ENCODE measurements at places on chromosomes 11 and 22.

DNA sequence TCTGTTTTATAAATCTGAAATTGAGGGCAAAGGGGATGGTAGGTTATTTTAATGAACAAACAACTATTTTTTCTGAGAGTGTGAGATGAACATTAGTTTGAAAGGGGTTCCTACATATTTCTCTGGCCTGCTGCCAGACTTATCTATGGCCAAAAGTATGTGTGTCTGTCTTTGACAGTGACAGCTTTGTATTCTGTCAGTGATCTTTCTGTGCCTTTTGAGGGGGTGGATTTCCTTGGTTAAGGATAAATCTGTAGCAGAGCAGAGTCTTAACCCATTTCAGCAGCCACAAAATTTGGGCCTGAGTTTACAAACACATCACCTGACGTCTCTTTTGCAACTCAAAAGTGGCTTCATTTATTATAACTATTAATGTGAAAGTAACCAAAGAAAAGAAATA is 30.9 kb downstream of the ZFTA start:
- no peak for DNase-seq

- DNase-seq: no peak
Measured at GRCh38 chr11:70900540-70900939, 351.8 kb downstream of the SHANK2 start.

- DNase-seq: no peak
Measured at GRCh38 chr11:134017511-134018430, 51.1 kb upstream of the JAM3 start.

GRCh38 chr11:92890846-92891245 is 78.6 kb upstream of the MTNR1B start:
- DNase-seq: no peak

- DNase-seq: peak; percentile 35
Measured at GRCh38 chr11:19777039-19777376, 64.4 kb downstream of the NAV2 start.

DNA sequence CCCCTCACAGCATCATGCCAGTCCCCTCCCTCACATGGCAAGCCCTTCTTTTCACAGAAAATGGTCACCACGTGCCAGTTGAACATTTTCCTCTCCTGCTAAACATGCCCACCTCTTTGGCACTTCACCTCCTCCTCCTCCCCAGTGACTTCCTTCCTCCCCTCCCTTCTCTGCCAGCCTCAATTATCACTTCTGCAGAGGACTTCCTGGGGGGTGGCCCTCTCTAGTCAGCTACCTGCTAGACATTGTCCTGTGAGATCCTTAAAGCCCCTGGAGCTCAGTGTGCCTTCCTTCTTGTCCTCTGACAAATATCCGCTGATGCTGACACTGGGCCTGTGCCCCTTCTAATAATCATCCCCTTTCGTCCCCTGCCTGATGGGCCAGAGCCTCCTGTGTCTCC is 43.2 kb upstream of the E2F8 start:
- no peak for DNase-seq

GRCh38 chr22:50245214-50246072 is 620 bp upstream of the TUBGCP6 start:
- no peak for DNase-seq

- DNase-seq: no peak
Measured at GRCh38 chr11:48116437-48117228, 100.0 kb upstream of the OR4B1 start.

DNA sequence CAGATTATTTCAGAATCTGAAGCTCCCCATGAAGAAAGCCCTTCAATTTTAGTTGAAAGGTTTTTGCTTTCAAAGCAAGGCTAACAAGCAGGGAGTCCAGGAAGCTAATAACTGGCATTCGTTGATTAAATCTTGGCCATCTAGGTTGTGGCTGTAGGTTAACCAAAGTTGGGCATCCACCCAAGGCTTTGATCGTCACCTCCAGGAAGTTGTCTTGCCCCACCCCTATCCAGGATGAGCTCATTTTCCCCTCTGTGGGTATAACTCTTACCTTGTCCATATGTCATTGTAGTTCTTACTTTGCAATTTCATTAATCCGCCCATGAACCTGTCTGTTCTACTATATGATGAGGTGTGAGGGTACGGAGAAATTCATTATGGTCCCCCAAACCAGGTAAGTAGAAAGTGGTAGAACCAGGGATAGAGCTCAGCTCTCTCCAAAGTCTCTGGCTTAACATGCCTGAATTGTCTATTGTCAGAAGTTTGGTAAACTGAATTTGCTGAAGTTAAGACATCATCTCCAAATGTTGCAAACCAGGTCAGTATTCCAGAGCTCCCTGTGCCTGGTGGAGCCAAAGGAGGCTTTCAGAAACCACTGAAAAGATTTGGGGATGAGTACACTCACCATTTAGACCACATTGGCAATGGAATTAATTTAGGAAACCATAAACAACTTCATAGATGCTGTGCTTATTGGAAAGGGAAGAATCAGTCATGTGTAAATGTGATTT is 97.1 kb downstream of the CD44 start:
- no peak for DNase-seq

GRCh38 chr22:29083933-29084591 is 11.2 kb downstream of the KREMEN1 start:
- DNase-seq: no peak

- DNase-seq: no peak
Measured at GRCh38 chr11:76661834-76662434, 8.6 kb downstream of the LRRC32 start.

DNA sequence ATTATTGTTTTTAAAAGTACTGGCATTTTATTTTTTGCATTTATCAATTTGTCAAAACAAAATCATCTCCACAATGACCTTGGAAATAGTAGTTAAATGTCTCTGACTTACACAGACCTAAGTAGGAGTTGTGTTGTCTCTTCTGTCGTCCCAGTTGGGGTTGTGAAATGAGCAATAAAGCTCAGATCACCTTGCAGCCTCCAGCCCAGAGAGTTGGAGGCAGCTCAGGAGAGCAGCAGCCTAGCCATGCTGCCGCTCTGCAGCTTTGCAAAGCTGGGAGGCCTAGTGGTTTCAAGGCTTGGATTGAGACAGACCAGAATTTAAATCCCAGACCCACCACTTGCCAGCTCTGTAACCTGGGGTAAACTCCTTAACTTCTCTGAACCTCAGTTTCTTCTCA is 65.2 kb upstream of the CRYBB3 start:
- no peak for DNase-seq

- DNase-seq: no peak
Measured at GRCh38 chr11:119100246-119100970, 1.2 kb downstream of the DPAGT1 start.

- no peak for DNase-seq
Measured at GRCh38 chr11:47955061-47955755, 25.2 kb upstream of the PTPRJ start.

DNA sequence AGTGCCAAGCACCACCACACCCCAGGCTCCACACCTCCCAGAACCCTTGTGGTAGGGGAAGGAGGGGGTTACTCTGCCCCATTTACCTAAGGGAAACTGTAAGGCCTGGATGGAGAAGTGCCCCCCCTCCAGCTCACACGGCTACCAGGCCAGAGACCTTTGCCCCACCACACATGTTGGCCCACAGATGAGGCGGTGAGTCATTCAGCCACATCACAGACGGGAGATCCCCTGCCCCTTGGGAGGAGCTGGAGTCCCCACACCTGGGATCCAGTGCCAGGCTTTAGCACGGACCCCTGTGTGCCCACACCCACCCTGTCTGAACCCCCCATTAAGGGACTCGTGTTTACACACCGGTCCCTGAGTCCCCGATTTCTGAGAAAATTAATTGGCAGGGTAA is 24.9 kb downstream of the CDKN1C start:
- no peak for DNase-seq

DNA sequence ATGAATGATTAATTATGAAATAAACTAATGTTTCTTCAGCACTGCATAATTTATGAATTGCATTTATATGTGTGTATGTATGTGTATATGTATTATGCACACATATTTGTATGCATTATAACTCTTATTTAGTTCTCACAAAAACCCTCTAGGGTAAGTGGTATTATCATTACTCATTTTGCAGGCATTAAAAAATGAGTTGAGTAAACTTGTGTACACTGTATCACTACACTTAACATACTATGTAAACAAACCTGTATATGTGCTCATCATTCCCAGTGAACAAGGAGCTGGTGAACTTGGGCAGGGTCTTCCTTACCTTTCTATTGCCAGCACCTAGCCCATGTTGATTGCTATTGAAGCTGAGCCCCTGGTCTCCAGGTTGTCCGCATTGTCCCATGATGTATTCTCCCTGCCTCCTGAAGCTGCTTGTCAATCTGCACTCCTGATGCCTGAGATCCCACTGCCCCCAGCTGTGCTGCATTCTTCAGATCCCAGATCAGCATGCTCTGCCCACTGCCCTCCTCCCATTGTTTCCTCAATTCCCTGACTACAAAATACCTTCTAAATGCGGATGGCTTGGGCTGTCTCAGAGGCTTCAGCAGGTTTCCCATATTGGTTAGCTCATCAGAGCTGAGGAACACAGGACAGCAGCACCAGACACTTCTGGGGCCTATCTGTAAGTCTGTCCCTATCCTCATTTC is 267.9 kb upstream of the SESN3 start:
- no peak for DNase-seq

DNA sequence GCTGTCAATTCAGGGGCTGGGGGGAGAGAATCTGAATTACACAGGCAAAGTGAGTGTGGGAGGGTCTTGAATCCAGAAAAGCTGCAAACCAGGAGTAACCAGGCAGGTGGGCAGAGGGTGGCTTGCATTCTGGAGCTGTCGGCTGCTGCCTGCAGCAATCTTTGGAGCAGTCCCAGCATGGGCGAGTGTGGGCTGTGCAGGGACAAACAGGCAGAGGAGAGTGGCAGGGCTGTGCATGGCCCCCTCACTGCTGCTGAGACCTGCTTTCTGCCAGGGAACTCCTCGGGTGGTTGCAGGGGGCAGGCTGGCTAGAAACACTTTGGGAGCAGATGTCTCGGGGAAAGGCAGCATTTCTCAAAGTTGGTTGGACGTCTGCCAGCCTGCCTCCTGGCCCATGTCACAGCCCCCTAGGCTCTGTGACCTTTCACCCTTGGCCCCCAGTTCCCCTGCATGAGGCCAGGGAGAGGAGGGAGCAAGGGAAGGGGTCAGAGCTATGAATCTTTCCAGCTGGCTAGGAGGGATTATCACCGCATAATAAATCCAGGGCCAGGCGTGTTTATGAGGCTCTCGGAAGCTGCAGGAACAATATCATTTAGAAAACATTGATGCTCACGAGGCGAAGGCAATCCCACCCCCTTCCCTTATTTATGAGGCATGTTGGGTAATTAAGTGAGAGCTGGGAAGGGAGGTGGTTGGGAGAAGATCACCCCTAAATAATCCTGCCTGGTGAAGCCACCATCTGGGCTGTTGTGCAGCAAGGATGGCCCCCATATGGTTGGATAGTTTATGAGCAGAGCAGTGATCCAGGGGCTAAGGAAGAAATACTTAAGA is 212.3 kb upstream of the NCAM1 start:
- DNase-seq: no peak

DNA sequence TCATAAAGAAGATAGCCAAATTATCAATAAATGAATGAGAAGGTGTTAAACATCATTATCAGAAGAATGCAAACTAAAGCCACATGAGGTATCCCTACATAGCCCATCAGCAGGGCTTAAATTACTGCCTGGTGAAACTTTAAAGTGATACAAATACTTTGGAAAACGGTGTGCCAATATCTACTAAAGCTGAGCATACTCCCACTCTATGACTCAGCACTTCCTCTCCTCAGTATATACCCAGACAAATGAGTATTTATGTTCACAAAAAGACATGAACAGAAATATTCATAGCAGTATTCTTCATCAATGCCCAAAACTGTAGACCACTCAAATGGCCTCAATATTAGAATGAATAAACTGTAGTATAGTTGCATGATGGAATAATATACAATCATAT is 284.6 kb upstream of the ZC3H12C start:
- DNase-seq: no peak

DNA sequence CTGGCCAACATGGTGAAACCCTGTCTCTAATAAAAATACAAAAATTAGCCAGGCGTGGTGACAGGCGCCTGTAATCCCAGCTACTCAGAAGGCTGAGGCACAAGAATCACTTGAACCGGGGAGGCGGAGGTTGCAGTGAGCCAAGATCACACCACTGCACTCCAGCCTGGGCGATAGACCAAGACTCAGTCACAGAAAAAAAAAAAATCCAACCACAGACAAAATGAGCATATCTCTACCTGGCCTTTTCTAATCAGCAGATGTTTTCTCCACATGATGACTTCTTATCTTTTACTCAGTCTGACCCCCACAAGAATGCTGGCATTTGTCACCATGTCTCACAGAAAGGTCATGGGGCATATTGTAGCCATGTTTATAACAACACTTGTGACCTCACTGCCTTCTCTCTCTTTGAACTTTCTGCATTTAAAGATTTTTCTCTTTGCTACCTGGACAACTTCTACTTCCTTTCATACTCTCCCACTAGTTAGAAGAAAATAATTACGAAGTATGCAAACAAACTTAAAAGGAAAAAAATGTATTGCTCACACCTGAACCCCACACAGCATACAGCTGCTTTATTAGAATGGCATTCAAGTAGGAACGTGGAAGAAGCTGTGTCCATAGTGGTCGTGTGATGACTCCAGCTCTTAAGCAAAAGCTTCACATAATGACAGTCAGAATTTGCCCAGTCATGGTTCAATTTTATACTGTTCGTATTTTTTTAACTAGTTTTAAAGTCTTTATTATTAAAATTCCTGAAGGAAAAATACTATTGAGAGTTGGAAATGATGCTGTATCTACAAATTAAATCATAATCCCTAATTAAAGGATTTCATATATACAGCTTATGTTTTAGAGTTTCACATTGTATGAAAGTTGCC is 65.4 kb downstream of the ZC3H12C start:
- peak; percentile 71 for DNase-seq

GRCh38 chr11:27571154-27571810 is 64.7 kb upstream of the LIN7C start:
- DNase-seq: no peak

DNA sequence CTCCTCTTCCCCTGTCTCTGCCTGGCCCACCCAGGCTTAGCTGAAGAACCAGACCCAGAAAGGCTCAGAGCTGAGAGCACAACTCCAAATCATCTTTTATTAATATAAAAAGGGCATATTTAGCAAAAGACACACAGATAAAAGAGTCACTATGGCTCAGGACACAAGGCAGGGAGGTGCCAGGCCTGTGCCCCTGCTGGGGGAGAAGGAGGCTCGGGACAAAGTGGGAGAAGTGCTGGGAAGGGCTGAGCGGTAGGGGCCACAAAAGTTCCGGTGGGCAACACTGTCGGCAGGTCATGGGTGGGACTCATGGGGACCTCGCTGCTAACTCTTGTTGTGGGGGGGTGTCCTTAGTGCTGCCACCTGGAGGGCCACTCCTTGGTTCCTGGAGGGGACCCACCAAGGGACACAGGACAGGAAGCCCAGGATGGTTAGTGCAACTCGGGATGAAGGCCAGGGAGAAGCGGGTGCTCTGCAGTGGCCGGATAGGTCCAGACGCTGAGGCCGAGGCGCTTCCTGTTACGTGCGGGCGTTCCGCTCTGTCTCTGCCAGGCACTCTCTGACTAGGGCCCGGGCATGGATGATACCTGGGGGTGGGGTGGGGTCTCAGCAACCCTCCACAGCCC is 1.4 kb upstream of the PITPNM1 start:
- no peak for DNase-seq
